ENCODE measurements at places on chromosomes 1 and 21.

GRCh38 chr1:210446479-210446878 lies 117.8 kb downstream of the HHAT start:
- DNase-seq: no peak

- no peak for DNase-seq
Observed at GRCh38 chr1:68953311-68953710, 456.4 kb upstream of the DEPDC1 start.

DNA sequence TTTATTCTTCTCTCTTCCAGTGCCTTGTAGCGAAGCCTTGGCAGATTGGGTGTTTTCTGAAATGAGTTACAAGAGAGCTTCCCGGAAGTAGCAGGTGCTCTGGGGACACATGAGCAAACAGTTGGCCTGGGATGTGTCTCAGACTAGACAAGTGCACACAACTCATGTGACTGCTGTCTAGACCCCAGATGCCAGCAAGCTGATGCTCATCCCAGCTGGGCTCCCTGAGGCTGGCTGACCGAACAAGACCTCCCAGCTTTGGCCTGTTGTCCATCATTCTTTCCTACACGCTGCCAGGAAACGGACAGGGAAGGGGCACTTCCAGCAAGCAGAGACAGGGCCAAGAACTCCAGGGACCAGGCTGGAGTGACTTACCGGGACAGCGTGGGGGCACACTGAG lies 18.7 kb upstream of the CSF1 start:
- no peak for DNase-seq

DNA sequence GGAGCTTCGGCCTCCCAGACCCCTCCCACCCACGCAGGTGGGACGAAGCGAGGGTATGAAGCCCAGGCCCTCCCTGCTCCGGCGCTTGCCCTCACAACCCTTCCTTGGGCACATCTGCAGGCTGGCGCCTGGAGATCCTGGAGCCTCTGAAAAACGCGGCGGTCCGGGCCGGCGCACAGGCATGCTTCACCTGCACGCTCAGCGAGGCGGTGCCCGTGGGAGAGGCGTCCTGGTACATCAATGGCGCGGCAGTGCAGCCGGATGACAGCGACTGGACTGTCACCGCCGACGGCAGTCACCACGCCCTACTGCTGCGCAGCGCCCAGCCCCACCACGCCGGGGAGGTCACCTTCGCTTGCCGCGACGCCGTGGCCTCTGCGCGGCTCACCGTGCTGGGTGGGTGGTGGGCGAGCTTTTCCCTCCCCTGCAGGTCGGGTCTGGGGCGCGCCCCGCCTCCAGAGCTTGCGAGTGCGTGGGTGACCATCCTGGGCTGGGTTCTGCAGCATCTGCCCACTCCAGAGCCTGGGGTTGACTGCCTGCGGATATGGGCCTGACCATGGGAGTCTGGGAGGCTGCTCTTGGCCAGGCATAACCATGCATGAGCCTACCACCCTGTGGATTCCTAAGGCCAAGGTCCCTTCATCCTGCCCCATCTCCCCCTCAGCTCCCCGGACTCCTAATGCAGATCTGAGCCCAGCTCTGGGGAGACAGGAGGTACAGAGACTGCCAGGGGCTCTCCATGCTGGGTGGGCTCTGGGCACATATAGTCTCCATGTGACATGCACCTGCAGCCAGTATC lies 89.8 kb downstream of the TRIM11 start:
- DNase-seq: no peak

DNA sequence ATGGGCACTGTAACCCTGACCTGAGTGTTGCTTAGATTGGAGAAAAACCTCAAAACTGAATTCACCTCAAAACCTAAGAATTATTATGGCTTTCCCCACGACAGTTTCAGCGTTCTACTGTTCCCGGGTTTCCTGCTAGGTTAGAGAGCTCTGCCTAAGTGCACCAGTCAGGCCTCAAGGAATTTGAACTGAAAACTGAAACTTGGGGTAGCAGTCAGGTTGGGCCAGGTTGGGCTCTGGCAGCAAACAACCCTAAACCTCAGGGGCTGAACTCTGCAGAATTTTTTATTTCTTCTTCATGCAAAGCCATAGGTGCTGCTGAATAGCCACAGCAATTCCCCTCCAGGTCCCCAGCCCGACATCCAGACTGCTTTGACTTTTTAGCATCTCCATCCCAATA lies 437.0 kb upstream of the PROX1 start:
- no peak for DNase-seq

All from NCI-H1436 (cell line).